Caudate nucleus (tissue), 63 donors: ENCODE measurements at places on chromosomes 16 and 17.

DNA sequence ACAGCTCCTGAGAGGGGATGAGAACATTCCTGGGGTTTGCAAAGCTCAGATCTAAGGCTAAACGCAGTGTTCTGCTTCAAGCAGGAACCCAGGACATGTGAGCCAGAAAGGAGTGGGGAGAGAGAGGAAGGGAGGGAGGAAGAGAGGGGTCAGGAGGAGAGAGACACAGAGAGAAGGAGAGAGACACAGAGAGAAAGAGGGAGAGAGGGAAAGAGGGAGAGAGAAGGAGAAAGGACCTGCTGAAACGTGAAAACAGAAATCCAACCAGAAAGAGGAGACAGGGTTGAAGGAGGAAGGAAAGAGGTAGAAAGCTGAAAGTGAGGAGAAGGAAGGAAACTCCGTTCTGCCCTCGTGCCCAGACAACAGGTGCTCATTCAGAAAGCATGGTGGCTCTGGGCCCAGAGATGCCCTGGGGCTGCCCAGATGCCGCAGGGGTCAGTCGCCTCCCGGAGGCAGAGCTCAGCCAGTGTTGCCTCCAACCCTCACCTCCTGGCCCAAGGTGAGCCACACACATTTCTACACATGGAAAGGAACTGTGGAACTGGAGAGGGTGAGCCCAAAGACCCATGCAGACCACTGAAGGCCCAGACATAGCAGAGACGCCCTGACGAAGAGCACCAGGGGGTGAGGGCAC, 49.0 kb upstream of the ENPP7 start:
- DNase-seq: no peak

DNA sequence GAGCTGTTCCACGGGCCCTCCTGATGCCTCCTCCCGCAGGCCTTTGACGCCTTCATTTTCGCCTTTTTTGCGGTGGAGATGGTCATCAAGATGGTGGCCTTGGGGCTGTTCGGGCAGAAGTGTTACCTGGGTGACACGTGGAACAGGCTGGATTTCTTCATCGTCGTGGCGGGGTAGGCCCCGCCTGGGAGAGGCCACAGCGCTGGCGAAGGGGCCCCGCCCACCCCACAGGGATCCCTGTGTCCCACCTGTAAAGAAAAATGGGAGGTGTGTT, 29.7 kb downstream of the TPSG1 start:
- DNase-seq: no peak

DNA sequence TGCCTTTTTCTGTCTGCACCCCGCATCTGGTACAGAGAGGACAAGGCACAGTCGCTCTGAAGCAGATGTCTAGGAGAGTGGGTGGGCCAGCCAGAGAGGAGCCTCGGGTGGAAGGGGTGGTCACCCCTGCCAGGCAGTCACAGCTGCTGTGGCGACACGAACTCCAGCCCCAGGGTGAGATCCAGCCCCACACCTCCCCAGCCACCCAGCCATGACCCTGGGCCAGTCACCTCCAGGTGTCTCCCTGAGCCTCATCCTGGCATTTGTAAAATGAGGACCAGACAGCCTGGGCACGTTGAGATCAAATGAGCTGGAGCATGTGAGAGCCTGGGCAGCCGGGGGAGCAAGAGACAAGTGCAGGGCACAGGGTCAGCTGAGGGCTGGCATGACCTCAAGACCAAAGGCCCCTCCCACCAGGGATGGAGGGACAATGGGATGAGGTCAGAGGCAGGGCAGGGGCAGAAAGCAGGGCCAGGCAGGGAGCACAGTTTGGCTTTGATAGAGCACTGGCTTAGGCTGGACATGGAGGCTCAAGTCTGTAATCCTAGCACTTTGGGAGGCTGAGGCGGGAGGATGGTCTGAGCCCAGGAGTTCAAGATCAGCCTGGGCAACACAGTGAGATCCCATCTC, 7.7 kb downstream of the ADAM11 start:
- DNase-seq: peak; percentile 17

- no peak for DNase-seq
Observed at GRCh38 chr17:42586514-42587230, 9.1 kb upstream of the PSMC3IP start.

DNA sequence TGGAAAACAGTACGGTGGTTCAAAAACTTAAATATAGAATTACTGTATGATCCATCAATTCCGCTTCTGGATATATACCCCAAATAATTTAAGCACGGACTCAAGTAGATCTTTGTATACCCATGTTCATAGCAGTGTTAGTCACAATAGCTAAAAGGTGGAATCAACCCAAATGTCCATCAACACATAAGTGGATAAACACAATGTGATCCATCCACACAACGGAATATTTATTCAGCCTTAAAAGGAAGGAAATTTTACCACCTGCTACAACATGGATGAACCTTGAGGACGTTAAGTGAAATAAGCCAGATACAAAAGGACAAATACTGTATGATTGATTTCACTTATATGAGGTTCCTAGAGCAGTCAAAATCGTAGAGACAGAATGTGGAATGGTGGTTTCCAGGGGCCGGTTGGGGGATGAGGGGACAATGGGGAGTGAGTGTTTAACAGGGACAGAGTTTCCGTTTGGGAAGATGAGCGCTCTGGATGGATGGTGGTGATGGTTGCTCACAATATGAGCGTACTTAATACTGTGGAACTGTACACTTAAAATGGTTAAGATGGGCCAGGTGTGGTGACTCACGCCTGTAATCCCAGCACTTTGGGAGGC, 5.4 kb upstream of the RNF222 start:
- no peak for DNase-seq

DNA sequence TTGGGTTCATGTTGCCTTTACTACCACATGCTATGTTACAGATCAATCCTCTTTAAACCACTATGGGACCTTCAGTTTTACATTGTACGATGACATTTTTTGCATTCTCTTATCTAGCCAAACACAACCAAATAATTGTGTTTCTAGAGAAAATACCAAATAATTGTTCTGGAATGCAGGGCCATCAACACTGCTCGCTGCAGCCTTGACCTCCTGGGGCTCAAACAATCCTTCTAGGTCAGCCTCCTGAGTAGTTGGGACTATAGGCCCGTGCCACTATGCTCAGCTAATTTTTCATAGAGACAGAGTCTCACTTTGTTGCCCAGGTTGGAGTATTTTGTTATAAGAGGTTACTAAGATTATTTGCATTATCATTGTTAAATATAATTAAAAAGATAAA, 237.5 kb upstream of the PMFBP1 start:
- no peak for DNase-seq

DNA sequence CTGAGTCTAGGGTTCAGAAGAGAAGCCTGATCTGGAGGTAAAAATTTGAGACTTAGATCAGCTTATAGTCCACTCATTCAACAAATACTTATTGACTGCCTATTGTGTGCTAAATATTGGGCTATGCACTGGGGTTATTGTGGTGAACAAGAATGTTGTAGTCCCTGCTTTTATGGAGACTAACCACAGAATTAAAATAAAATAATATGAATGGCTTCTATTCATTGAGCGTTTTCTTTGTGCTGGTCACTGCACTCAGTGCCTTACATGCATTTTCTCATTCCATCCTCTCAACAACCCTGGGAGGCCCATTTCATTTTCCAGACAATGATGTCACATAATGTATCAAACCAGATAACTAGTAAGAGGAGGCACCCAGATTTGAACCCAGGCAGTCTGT, 4.8 kb downstream of the NEK8 start:
- DNase-seq: no peak

- DNase-seq: no peak
Observed at GRCh38 chr17:7222093-7222971, 2.6 kb downstream of the ACADVL start.

DNA sequence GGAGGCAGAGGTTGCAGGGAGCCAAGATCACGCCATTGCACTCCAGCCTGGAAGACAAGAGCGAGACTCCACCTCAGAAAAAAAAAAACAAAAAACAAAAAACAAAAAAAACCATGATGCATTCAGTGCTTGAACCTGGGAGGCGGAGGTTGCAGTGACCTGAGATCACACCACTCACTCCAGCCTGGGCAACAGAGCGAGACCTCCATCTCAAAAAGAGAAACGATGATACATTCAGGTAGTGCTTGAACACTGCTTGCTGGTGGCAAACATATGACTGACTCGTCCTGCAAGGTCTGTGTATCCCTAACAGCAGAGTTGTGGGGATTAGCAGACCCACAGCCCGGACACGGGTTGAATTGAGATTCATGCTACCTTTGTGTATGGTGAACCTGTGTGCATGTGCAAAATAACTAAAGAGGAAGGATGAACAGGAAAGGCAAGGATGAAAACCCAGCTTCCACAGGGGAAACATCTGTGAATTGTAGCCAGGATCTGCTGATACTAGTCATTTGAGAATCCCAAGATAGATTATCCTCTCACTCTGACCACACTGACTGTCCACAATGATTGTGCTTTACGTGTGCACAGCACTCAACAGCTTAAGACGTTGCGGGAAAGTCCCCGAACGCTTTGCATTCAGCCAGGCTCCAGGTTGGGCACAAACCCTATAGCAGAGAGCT, 52.4 kb upstream of the MRPS23 start:
- no peak for DNase-seq

GRCh38 chr16:68823401-68824135, 19.8 kb upstream of the TANGO6 start:
- DNase-seq: no peak

DNA sequence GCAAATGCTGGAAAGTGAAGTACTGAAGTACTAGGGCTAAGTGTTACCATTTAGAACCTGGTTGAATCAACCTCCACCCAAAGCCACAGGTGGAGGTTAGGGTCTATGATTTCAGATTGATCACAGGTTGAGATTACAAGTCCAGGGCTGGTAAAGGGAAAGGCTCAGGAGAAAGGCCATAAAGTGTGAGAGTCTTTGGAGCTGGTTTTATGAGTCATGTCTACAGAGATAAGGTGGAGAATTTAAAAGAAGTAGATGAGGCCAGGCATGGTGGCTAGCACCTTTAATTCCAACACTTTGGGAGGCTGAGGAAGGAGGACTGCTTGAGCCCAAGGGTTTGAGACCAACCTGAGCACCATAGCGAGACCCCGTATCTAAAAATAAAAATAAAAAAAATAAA, 221.7 kb upstream of the CDH11 start:
- DNase-seq: no peak

- DNase-seq: no peak
Observed at GRCh38 chr16:57615813-57616212, 12.6 kb upstream of the ADGRG1 start.

DNA sequence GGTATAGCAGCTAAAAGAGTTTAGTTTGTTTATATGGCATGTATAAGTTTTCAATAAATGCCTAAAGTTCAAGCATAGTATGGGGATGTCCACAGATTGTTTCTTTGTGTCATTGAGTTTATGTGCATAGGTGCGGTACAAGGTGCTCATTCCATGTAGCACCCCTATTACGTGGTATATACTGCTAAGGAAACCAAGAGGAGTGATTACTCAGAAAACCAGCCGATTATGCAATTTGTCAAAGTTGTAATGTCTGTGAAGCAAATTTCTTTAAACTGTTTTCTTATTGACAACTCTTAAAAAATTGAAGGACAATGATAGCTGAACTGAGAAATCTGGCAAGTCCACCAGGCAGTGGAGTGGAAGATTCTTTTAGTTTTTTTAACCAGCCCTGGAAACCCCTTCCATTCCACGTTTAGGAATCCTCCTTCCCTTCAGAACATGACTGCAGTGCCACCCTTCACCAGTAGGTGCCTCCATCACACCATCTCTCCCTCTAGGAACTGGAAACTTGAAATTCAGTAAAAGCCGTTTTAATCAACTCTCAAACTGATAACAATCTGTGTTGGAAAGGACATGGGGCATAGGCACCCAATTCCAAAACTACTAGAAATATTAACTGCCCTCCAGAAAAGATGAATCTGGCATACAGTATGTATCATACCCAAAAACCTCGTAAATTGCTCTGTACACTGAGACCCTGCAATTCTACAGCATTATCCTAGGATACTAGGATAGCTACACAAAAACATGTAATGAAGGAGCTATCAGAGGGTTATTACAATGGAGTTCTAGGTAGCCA, 43.5 kb downstream of the REXO5 start:
- DNase-seq: peak; percentile 26

- no peak for DNase-seq
Observed at GRCh38 chr17:57918017-57918895, 37.0 kb downstream of the CUEDC1 start.

- peak; percentile 39 for DNase-seq
Observed at GRCh38 chr17:49556223-49556943, 19.3 kb upstream of the NXPH3 start.

- DNase-seq: no peak
Observed at GRCh38 chr17:75531721-75532072, 6.2 kb downstream of the LLGL2 start.

DNA sequence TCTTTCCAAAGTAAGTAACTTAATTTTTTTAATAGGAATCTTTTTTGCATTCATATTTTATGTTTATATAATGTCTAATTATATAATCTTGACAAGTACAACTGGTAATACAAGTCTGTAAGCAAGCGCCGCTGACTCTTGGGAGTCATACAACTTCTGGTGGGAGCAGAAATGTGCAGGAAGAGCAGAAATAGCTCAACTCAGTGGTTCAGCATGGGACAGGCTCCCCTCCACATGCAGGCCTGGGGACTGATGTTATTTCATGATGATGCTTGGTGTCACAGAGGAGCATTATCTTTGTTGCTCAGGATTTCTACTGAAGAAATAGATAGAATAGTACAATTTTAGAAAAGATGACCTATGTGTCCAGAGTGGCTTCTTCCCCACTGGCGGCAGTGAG, 10.7 kb downstream of the UQCRC2 start:
- no peak for DNase-seq

DNA sequence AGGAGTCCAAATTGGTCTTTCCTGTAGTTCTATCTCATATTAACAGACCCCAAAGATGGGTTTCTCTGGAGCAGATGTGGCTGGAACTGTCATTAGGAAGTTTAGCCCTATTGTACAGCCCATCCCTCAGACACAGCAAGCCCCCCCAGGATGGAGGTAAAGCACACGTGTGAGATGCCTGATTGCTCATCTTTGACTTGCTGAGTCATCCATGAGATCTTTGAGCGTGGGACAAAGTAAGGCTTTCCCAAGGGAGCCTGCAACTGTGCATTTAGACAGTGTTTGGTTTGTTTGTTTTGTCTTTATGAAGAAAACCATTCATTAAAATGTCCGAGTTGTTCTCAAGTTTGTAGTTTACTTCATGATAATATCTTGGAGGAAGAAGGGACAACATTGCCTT, 145.3 kb upstream of the CDH13 start:
- DNase-seq: no peak

DNA sequence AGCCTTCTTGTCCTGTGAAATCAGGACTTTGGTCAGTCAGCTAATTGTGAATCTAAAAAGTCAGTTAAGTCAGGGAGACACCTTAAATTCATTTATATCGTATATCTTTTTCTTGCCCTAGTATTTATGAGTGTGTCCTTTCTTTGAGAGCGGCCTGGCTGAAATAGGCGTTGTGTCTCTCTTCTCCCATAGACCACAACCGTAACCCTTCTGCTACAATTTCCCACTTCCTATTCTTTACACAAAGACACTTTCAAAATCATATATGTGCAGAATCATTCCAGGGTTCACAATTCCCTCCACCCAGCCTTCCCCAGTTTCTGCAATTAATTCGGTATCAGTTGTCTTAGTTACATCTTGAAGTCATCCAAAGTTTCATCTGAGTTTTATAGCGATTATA, 14.0 kb upstream of the COTL1 start:
- no peak for DNase-seq
